ENCODE measurements at places on chromosomes 11 and 22. TPM values are rescaled to one million over a fixed set of nuclear protein-coding genes. Genes with fewer than 3 reads are reported as not detected.

Gene CCDC34
- 9.1 TPM for polyA plus RNA-seq

Gene CELSR1
- polyA plus RNA-seq, result 16.4 TPM

Gene FAT3
- polyA plus RNA-seq, result 7.6 TPM

Gene PAX6
- 0.65 TPM for polyA plus RNA-seq

Gene KCNK7
- 1.4 TPM for polyA plus RNA-seq

Gene NPTXR
- polyA plus RNA-seq, result 3.7 TPM

Gene GNB1L
- 23.2 TPM for polyA plus RNA-seq

Gene INS
- not detected for polyA plus RNA-seq

Gene FUT4
- polyA plus RNA-seq, result 2.6 TPM

Gene DDX25
- 17.6 TPM for polyA plus RNA-seq

Gene BTG4
- polyA plus RNA-seq, result 0.06 TPM

Gene POLDIP3
- 44.7 TPM for polyA plus RNA-seq

Gene MMP12
- not detected for polyA plus RNA-seq

Gene ACR
- polyA plus RNA-seq, result not detected

Gene MRGPRX4
- not detected for polyA plus RNA-seq

Gene OR52H1
- 0.09 TPM for polyA plus RNA-seq

Gene POLD3
- polyA plus RNA-seq, result 18.1 TPM

Gene KIF18A
- polyA plus RNA-seq, result 4.0 TPM

Gene CERK
- 31.5 TPM for polyA plus RNA-seq

Gene IRAG1
- polyA plus RNA-seq, result 1.8 TPM

Gene NRIP3
- 3.9 TPM for polyA plus RNA-seq

Gene GPHA2
- polyA plus RNA-seq, result 4.4 TPM

Gene MGAT3
- 4.3 TPM for polyA plus RNA-seq

Gene MRGPRX3
- not detected for polyA plus RNA-seq

Gene PGA5
- 2.0 TPM for polyA plus RNA-seq

Gene CRYAB
- 1.9 TPM for polyA plus RNA-seq

Gene CDHR5
- 0.02 TPM for polyA plus RNA-seq

Gene LRRC10B
- polyA plus RNA-seq, result 1.1 TPM

Gene C11orf16
- polyA plus RNA-seq, result 0.06 TPM

Gene FAM227A
- polyA plus RNA-seq, result 2.1 TPM

Gene MMP13
- polyA plus RNA-seq, result not detected

Gene DRICH1
- polyA plus RNA-seq, result 0.19 TPM

Gene RFPL1
- not detected for polyA plus RNA-seq
